ENCODE measurements at places on chromosomes 5 and 9. TPM values are rescaled to one million over a fixed set of nuclear protein-coding genes. Genes with fewer than 3 reads are reported as not detected.

MAPK9 gene
- 44.4 TPM for total RNA-seq

CTXN3 gene
- total RNA-seq = not detected

RANBP3L gene
- total RNA-seq = not detected

TNC gene
- 0.61 TPM for total RNA-seq

C9orf57 gene
- total RNA-seq = not detected

ZNF354C gene
- 5.0 TPM for total RNA-seq

GRCh38 chr9:91116211-91116610 lies 245.5 kb downstream of the AUH start:
- no peak for DNase-seq

DNA sequence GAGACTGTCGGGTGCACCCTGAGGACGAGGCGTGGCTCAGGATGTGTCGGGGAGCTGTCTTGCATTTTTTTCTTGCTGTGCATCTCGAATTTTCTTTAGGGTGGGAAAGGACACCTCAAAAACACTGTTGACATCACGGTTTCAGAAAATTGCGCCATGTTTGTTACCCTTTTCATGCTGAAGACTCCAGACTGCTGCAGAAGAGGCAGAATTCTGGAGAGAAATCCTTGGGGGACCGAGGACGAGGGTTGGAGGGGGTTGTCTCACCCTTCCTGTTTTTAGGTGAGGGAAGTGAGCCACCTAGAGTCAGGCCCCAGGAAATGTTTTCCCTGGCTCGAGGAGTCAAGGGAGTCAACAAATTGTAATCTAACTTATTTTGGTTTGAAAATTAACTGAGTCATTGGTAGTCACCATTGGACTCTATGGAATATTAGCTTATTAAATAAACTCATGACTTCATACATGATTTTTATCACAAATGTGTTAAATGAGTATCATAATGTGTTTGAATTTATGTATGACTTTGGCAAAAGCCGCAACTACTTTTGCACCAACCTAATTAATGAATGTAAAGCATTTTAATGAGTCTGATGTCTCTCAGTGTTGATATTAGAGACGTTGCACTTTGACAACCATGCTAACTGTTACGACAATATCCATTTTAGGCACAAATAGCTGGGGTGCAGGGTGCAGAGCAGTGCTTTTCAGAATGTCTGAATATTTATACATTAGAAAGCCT lies 724 bp upstream of the LYSMD3 start:
- DNase-seq = peak; percentile 76

DNA sequence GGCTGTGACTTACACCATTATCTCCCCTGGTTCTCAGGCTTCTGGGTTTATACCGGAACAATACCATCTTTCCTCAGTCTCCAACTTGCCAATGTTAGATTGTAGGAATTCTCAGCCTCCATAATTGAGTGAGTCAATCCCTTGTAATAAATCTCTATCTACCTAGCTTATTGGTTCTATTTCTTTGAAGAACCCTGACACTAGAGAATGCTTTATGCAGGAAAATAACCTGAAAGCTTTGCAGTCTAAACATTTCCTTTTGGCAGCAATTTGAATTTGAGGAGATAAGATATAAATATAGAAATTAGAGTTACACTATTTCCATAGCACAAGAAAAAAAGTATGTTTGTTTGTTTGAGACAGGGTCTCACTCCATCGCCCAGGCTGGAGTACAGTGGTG lies 278.1 kb upstream of the CDH18 start:
- DNase-seq = no peak

GRCh38 chr5:14599476-14600127 lies 18.0 kb downstream of the OTULINL start:
- no peak for DNase-seq

DNA sequence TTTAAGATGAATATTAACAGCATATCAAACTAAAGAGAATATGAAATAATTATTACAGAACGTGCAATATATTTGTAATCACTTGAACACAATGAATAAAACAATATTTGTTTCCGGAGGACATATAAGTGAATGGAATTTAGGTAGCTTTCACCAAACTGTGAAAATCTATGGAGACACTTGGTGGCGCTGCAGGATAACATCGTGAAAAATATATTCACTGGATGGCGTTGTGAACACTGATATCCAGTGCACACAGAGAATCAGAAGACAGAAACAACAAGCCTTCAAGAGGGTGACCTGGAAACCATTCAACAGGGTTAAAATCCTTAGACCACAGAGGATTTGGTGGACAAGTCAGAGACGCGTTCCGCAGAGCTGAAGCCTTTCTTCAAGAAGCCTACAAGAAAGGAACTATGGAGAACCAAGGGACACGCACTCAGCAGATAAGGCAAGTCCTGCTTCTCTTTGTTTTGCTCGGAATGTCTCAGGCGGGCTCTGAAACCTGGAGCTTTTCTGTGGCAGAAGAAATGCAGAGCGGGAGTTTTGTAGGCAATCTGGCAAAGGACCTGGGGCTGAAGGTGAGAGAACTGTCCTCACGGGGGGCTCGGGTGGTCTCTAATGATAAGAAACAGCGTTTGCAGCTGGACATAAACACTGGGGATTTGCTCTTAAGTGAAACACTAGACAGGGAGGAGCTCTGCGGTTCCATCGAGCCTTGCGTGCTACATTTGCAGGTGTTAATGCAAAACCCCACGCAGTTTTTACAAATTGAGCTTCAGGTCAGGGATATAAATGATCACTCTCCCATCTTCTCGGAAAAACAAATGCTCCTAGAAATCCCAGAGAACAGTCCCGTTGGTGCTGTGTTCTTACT lies at the start of gene PCDHB11:
PCDHB11 (plus strand) TSS at position 269 of the 877 bp plus-strand sequence; CDS start at position 417, 148 bp downstream.
- no peak for DNase-seq

DNA sequence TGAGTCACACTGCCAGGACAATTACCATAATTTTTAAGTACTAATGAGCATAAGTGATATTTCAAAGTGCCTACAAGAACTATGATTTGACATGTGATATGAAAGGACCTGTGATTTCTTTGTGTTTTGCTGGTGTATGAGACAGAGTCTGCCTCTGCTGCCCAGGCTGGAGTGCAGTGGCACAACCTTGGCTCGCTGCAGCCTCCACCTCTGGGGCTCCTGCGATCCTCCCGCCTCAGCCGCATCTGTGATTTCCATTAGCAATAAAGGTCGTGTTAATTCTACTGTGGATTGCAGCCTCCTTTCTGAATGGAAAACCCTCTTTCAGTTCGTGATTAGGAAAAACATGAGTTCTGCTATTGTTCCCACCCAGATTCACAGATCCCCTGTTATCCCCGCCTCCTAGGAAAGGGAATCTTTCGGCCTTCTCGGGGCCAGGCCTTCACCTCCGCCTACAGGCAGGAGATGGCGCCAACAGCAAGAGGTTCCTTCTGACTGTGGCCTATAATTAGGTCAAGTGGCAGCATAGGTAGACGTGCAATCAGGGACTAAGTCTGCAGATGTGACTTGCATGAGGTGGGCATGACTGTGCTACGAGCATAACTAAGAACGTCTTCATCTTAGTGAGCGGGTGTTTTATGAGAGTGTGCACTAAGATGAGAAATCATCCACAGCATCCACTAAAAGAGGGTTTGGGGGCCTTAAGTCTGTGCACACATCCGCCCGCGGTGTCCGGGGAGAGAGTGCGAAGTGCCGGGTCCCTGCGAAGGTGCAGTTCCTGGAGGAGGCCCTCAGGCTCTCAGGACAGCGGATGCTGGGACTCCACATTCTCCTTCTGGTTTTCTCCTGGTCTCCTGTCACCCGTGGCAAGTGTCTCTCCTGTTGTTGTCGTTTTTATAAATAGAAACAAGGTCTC lies 23.1 kb downstream of the TRIM7 start:
- peak; percentile 76 for DNase-seq

- DNase-seq = no peak
Observed at GRCh38 chr9:117718085-117718484, 13.9 kb downstream of the TLR4 start.

- DNase-seq = no peak
Observed at GRCh38 chr5:100827481-100827889, 75.6 kb downstream of the ST8SIA4 start.

DNA sequence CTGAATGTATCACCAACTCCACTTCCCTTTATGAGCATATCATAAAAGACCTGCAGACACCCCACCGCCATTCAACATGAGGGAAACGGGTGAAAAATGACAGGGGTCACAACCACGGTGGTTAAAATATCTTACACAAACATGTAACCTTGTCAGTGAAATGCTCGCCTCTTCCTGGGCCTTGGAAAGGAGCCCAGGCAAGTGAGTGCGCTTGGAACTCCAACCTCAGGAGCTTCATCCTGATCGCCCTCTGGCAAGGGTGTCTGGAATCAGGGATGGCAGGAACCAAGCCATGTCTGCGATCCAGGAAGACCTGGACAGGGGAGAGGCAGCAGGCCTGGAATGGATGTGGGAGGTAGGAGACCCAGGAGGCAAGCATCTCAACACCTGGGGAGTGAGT lies 282.7 kb downstream of the GAS1 start:
- DNase-seq = no peak

DNA sequence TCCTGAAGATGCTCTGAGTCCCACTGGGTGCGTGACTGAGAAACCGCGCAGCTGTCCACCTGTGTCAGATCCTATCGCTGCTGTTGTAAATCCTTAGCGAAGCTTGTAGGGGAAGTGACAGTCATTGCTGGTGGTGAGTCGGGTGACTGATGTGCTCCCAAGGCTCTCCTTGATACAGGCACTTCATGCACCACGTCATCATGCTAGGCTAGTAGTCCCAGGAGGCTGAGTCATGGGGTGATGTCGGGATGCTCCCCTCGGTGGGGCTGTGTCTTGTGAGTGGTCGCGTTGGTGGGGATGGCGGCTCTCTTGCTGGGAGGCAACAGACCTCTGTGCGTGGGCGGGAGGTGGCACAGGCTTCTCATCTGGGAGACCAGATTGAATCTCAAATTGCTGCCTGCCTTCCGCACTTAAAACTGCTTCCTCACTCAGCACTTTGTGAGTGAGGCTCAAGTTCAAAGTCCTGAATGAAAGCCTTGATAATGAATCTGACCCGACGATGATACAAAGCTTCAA lies 84.7 kb downstream of the CSNK1A1 start:
- no peak for DNase-seq

DNA sequence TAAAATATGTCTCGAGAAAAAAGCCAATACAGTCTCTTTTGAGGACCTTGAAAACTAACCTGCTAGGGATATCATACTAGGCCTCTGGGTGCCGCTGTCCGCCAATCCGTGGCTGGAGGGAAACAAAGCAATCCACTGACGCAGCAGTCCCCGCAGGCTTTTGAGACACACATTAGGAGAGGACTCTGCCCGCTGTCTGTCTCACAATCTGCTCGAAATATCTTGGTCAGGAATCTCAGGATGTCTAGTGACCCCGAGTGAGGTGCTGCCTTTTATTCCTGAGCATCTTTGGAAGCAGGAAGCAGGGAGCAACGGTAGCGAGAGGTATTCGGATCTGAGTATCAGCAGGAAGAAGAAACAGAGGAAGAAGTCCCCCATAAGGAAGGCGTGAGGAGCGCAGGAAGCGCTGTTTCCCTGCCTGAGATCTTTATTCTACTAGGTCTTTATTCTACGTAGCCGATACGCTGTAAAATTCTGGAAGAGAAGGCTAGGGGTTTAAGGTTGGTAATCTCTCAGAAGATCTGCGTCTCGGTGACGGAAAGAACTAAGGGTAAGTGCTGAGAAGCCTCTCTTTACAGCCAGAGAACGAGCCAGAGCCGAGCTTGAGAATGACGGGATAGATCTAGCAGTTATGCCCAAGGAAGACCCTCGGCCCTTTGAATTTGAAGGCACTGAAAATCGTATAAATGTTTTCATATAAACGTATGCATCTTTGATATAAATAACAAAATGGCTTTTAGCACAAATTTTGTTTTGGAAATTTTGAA lies 4.0 kb upstream of the PCDHGA1 start:
- peak; percentile 79 for DNase-seq

DNA sequence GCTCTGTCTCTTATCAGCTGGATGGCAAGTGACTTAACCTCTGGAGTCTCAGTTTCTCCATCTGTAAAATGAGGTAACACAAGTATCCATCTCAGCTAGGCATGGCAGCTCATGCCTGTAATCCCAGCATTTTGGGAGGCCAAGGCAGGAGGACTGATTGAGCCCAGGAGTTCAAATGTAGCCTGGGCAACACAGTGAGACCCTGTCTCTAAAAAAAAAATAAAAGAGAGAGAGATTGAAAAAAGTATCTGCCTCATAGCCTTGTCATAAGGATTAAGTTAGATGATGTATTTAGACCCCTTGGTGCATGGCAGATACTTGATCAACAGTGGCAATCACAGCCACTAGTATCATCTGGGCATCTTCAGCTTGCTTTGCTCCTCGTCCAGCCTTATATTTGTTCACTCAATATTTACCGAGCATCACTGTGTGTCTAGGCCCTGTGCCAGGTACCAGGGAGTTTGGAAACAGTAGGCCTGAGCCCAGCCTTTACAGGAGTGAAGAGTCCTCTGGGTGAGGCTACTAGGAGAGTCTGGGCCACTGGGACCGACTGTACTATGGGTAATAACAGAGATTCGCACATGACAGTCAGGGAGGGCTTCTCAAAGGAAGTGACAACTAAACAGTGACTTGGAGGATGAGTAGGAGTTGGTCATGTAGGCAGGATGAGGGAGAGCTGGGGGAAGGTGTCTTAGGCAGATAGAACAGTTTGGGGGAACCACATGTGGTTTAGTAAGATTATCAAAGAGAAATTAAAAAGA lies 34.2 kb downstream of the CORO2A start:
- DNase-seq = peak; percentile 54

DNA sequence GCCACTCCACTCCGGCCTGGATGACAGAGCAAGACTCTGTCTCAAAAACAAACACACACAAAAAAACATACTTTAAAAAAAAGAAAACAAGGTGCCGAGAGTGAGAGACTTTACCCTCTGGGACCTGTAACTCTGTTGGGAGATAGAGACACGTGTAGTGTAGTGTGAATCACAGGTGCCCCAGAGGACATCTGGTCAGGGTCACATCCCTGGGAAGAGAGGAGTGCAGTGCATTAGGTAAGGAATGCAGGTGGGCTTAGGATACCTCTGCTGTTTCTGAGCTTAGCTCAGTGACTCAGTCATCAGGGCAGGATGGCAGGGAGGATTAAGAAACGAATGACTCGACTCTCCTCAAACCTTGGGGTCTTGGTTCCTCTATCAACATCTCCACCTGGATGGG lies 174.6 kb downstream of the GOLPH3 start:
- DNase-seq = no peak

GRCh38 chr5:95076395-95077185 lies 208.3 kb downstream of the MCTP1 start:
- no peak for DNase-seq

GRCh38 chr5:32249668-32250067 lies 63.1 kb downstream of the MTMR12 start:
- no peak for DNase-seq

Data from activated CD8-positive, alpha-beta memory T cell treated with anti-CD3 and anti-CD28 coated beads, Interleukin-2, amount 10 ng/mL, durations not matched to agents 7 days and 5 days (primary cell).